HuH-7.5 (cell line): ENCODE measurements at places on chromosomes 11 and 22.

DNA sequence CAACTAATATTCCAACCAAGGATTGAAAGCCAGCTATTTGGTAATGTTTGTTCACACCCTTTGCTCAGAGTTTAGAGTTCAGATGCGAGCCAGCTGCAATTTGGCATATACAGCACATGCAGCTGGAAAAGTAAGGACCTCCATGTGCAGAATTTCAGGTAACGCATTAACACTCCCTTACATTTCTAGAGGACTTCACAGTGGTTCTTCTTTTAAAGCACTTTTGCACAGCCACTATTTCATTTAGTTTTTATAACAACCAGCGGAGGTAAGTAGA lies 3.4 kb downstream of the POU2AF3 start:
- no peak for DNase-seq

DNA sequence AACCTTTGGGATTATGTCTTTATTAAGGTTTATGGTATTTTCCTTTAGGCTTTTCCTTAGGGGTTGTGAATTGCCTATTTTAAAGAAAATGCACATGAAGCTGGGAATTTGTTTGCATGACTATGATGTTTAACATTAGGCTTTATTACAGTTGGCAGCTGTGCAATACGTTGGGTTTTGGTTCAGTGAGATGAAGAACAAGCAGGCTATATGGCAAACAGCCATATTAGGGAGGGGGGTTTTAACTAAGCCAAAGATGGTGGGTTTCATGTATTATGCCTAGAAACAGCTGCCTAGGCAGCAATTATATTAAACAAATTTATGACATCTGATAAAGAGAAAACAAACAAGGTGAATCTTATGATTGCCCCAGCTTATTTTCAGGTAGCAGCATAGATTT lies 880.8 kb downstream of the FAM181B start:
- DNase-seq: no peak

- no peak for DNase-seq
Measured at GRCh38 chr22:21974058-21974649, 8.4 kb downstream of the TOP3B start.

DNA sequence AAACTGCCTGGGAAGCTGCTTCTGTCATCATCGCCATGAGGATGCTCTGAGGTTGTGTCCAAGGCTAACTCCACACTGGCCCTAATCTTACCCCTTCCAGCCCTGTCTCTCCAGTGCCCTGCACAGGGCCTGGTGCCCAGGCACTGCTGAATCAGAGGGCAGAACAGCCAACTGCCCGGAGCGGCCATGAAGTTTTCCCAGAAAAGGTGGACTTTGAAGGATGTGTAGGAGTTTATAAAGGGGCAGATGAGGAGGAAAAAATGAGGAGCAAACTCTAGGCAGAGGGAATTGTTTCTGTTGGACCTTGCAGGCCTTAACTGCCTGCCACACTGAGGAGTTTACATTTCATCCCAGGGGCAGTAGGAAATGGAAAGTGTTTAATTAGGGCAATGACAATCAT lies 39.4 kb upstream of the TCF20 start:
- DNase-seq: no peak

GRCh38 chr11:15818132-15818842 lies 538.1 kb downstream of the SOX6 start:
- DNase-seq: no peak

- no peak for DNase-seq
Measured at GRCh38 chr22:20569059-20570058, 61.9 kb downstream of the MED15 start.

DNA sequence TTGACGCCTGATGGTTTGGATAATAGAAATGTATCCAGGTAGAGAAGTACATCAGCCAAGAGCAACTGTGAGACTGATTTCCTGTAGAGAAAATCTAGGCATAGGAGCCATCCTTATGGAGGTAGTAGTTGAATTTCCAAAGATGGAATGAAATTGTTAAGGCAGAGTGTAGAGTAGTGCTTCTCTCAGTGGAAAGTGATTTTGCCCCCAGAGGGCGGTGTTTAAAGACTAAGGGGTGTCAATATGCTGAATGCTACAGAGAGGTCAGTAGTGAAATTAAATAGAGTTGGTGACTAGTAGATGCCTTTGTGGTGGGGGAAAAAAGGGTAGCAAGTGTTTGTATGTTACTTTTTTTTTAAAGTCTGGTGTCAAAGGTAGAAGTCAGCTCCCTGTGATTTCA lies 54.5 kb downstream of the TRIM44 start:
- DNase-seq: no peak

GRCh38 chr11:83140691-83141455 lies 16.1 kb upstream of the PCF11 start:
- no peak for DNase-seq

DNA sequence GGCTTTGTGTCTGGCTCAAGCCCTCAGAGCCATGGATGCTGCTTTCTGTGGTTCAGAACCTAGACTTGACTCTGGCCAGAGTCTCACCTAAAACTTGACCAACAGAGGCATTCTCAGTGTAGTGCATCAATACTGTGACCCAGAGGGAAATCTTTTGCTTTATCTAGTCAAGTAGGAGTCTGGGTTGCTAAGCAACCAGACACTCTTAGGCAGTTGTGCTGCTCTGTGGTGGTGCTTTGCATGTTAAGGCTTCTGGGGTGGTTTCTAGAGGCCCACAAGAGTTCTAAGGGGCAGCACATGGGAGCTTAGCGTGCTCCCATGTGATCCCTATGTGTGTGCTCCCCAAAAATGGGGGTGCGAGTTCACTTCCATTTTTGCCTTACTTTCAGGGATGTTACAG lies 224.6 kb upstream of the PLET1 start:
- DNase-seq: no peak

DNA sequence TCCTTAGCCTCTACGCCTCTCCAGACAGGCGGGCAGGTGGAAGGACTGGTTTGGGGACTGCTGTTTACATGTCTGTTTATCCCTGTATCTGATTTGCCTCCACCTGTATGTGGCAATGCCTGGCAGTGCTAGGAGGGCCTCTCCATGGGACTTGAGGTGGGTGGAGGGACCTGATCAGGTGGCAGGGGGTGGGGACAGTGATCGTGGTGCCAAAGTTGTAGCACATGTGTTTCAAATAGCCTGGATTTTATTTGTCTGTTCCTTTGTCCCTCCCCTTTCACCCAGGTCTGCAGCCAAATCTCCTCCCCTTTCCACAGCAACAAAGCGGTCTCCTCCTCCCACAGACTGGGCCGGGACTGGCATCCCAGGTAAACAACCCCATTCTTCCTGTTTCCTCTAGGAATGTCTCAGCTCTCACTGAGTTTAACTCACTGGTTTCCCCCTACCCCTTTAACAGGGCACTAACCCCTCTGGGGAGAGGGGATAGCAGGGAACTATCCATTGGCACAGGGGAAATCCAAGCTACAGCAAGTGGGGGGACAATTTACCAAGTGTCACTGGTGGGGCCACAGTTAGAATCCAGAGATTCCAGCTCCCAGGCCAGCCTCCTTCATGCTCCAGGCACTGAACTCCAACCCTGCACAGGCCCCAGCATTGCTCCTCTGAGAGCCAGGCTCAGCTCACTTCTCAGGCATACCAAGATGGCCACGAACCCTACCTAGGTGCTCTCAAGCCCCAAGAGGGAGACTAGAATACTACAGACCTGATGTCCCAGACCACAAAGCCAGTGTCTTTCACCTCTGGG lies 22.9 kb upstream of the TLCD5 start:
- DNase-seq: no peak

DNA sequence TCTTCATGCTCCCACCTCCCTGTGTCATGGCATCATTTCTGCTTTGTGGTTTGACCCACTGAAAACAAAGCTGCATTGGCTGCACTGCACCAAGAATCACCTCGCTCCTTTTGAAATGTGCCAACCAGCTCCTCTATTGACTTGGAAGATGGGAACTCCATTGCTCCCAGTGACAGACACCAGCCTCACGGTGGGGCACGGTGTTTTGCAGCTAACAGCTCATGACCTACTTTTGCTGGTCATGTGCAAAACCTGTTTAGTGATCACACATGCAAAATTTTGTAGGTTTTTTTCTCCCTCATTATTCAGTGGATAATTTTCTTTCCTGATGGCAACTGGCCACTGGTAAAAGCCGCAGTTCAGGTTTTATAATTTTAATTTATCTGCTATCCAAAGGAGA lies 36.8 kb downstream of the ARFGAP2 start:
- no peak for DNase-seq

GRCh38 chr22:45101515-45102227 lies 62.1 kb upstream of the NUP50 start:
- DNase-seq: peak; percentile 38

DNA sequence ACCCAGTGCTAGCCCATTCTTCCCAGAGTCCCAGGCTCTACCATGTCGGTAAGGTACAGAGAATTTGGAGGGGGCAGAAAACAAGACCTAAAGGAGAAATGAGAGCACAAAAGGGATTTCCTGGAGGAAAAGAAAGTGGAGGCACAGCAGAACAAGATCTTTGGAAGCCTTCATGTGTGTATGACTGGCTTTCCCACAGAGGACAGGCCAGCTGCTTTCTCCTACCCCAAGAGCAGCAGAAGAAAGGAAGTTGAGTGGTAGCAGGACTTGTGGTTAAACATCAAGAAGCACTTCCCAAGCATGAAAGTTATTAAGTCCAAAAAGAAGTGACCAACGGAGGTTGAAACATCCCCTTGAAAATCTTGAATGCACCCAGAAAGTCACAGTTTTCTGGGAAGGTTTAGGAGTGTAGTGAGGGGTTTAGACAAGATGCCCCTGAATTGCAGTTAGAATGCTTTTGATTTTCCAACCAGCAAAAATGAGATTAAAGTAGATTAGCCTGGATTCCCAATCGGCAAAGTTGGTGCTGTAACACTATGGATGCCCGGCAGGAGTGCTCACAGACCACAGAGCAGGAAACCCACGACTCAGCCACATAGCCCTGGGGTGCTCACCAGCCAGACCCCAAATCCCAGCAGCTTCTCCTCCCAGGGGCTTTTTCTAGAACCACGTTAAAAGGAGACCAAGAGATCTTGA lies 608 bp downstream of the TMPRSS13 start:
- no peak for DNase-seq

DNA sequence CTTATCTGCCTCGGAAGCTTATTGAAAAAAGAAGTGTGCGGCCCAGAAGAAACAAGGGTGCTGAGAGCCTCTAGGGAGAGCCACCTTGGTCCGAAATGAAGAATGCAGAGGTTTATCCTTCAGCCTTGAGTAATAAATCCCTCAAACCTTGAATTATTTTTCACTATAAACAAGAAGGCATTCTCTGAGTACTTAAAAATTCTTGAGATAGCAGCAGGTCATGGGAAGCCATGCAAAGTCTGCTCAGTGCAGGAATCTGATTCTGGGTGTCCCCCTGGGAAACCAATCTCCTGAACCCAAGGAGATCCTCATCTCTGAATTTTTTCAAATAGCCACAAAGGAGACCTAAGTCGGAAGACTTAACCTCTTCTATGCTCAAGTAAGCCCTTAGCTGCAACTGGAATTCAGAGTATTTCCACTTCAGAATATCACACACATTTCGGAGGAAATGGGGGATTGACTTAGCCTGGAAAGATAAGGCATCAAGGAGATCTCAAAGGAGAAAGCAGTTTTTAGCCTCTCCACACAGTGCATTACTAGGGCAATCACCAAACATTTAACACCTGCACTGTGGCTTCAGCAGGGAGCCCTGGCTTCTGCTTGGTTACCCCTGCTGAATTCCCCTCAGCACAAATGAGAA lies 365.0 kb downstream of the ETS1 start:
- DNase-seq: no peak

GRCh38 chr11:63826471-63827190 lies 12.3 kb upstream of the MARK2 start:
- no peak for DNase-seq

GRCh38 chr22:46661221-46661851 lies 41.1 kb downstream of the GRAMD4 start:
- no peak for DNase-seq

- DNase-seq: no peak
Measured at GRCh38 chr11:58505849-58506248, 2.1 kb downstream of the OR5B21 start.

DNA sequence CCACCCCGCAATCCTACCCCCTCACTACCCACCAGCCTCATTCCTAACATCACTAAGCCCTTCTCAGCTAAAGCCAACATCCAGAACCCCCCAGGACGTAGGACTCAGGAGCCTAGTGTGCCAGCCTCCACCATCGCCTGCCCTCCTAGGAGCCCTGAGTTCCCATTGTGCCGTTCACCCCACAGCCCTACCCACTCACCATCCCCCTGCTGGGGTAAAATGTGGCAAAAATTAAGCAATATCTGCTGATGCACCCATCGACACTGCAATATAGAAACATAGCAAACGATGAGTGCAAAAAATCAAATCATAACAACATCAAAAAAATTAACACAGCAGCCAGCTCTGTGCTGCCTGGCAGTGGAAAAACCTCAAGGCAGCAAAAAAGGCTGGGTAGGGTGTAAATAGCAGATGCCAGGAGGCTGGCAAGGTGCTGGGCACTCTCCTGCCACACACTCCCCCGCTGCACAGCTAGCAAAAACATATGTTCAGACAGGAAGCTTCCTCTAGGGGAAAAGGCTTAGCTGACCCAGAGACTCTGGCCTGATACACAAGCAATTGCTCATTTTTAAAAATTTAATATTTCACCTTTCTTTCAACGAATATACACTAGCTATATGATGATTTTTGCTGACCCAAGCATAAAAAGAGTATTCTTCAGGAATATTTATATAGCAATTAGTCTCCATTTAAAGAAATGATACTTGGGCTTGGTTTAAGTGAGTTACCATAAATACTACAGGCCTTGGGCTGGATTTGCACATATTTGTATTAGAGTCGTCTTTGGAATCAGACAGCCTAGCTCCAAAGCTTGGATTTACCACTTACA lies 33.8 kb downstream of the PRDM10 start:
- DNase-seq: no peak

DNA sequence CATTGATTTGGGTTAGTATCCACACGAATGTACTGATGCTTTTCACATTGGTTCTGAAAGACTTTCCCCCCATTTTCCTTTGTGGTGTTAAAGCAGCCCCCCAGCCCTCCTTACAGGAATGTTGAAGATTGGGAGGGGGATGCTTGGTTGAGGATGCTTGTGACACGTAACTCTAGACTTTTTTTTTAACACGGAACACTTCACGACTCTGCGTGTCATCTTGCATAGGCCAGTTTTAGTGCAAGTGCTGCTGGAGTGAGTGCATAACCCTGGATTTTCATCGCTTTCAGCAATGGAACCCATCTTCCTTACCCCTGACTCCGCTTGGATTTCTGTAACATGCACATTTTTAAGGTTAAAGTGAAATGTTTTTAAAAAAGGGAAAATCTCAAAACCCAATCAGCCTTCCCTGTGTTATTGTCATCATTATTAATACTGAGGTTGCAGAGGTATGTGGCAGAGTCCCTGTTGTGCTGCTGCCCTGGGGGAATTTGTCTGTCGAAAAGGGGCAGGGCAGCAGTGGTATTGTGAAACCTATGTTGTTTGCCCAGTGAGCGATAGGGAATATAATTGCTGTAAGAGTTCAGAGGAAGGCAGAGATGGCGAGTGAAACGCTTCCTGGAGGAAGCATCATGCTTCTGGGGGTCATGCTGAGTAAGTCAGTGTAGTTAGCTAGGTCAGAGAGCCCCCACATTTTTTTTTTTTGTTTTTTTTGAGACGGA lies 12.1 kb downstream of the CECR2 start:
- peak; percentile 56 for DNase-seq
